ENCODE measurements at places on chromosomes 3 and 15.

DNA sequence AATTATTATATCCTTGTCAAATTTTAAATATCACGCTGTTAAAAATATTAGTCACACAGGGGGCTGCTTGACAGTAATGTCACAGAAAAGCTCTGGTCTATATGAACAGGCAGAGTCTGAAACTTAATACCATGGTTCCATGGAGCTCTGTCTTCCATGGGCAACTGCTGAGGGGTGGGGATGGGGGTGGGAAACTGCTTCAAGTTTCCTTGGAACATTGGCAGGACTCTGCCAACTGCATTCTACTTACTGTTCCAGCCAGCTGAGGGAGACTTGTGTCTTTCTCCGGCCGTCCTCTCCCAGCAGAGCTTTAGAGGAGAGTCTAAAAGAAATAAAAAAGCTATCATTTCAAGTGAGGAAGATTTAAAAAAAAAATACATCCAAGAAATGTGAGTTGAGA lies 348.7 kb downstream of the ZIC1 start:
- DNase-seq = no peak

DNA sequence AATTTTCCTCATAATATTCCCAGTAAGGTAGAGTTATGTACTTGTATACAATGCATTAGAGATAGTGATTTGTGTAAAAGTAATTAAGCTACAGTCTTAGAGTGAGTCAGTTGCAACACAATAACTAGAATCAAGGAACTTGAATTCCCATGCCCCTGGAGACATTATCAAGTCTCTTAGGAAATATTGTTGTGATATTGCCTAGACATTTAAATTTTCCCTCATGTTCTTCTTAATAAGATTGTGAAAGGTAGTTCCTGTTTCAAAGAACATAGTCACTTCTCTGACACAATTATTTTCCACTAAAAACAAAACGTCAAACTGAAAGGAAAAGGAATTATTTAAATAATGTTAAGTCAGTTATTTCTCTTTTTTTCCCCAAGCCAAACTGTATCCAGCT lies 13.0 kb upstream of the ATP1B3 start:
- DNase-seq = no peak

DNA sequence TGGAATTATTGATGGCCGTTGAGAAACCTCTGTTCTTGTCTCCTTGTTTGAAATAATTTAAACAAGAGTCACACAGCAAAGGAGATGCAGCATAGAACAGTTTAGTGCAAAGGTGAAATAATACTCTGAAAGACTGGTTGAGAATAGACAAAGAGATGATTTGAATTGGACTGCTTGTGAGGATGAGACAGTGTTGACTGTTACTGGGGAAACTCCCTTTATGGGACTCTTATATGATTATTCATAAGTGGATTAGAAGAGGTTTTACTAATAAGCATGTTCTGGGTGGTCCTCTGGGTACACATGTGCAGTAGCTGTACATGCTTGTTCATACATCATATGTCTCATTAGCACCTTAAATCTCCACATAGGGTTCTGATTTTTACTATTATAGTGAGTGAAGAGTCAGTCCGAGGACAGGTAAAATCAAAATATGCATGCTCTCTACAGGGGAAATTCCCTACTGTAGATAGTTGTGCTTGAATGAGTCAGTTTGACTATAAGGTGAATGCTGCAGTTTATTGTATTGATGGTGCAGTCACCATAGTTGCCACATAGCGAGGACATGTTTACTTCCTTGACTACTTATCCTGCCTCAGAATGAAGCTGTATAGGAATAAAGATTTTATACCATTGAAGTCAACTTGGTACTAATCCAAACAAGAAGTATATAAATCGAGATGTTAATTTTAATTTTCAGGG lies 498.7 kb downstream of the CNTN6 start:
- no peak for DNase-seq

DNA sequence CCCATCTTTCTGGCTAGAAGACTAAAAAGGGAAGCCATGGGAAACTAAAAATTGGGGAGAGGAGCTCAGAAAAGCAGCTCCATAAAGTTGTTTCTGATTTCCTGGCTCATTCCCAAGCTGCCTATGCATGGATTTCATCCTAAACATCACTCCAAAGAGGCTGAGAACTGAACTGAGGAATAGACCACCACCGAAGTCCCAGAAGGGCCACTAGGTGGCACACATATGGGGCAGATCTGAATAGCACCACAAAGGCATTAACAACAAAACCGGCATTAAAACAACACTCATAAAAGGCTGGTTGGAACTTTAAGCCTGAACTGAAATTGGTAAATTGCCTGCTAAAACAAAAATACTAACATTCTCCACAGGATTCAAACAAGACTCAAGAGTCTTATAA lies 106.3 kb downstream of the PLD1 start:
- DNase-seq = no peak

DNA sequence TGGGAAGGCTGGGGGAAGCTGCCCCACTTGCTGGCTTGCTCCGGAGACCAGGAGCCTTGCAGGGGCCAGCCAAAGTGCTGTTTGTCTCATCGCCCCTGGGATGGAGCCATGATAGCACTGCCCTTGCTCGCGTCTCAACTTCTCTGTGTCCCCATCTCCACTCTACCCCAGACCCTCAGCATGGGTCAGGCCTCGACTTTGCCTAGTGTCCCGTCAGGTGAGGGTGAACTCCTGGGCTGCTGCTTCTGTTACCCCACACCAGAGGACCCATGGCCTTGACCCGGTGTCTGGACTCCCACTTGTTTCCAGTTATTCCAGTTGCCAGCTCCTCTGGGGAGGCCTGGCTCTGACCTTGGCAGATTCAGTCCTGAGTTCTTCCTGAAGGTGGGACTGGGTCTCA lies 36.5 kb upstream of the DUSP7 start:
- no peak for DNase-seq

DNA sequence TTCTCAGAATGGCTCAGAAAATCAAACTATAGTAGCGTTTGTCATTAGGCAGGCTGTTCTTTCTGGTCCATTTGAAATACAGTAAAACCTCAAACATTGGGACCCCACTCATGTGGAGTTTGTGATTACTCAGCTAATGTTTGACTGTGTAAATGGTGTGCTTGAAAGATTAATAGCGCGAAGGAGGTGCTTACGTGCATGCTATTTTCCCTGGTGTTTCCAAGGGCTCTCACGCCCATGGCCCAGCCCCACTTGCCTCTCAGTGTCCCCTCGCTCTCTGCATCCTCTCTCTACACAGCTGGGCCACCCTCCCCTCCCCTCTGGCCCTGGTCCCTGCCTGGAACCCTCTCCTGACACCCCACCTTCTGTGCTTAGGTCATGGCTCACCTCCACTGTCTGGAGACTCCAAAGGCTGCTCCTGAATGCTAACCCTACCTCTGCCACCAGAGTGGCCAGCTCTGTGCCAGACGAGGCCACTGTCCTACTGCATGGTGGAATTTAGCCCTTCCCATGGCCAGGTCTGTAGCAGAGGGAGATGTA lies 194.2 kb downstream of the PLCL2 start:
- no peak for DNase-seq

DNA sequence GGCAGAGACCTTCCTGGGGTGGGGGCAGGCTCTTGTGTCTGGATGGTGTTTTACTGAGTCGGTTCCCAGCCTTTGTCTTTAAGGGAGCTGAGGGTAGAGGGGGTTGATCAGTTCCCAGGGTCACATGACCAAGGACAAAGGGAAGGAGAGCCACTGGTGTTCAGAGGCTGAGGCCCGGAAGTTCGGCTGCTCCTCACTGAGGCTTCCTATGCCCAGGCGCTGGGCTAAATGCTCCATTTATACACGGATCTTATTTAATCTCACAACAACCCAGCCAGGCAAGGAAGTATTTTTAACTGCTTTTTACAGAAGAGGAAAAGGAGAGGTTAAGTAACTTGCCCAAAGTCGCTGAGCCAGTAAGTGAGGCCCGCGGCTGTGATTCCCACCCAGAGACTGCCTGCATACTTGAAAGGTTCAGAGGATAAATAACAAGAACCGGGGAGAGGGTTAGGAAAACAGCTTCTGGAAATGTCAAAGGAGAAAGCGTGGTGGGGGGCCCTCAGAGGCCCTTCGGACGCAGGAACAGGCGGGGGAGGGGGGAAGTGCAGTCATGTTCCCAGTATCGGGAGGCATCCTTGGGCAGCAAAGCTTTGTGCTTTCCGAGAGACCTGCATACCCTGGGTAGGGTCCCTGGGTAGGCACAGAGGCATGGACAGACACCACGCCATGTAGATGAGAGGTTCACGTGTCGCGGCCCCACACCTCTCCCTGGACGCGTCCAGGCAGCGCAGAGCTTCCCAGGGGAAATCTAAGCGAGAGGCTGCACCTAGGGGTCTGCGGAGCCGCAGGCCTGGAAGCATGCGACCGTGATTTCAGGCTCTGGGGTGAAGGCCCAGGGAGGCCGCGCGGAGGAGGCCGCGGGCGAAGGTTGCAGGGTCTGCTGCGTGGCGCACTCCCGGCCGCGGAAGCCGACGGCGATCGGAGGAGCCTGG lies 21.3 kb downstream of the EPHB3 start:
- peak; percentile 43 for DNase-seq

DNA sequence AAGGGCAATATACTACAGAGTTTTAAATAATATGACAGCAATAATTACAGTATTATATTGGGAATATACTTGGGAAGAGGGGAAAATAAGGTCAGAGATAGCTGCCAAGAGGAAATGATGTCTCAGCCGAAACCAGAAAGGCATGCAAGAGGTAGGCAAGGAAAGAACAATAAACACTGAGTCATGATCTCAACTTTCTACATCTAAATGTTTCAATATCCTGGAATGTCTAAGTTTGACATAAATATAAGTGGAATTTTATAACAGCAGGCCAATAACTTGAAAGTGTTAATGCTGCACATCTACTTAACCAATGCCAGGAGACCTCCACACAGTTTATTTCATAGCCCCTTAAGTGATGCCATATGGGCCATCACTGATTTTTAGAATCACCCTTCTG lies 99.8 kb upstream of the CPNE4 start:
- DNase-seq = no peak

DNA sequence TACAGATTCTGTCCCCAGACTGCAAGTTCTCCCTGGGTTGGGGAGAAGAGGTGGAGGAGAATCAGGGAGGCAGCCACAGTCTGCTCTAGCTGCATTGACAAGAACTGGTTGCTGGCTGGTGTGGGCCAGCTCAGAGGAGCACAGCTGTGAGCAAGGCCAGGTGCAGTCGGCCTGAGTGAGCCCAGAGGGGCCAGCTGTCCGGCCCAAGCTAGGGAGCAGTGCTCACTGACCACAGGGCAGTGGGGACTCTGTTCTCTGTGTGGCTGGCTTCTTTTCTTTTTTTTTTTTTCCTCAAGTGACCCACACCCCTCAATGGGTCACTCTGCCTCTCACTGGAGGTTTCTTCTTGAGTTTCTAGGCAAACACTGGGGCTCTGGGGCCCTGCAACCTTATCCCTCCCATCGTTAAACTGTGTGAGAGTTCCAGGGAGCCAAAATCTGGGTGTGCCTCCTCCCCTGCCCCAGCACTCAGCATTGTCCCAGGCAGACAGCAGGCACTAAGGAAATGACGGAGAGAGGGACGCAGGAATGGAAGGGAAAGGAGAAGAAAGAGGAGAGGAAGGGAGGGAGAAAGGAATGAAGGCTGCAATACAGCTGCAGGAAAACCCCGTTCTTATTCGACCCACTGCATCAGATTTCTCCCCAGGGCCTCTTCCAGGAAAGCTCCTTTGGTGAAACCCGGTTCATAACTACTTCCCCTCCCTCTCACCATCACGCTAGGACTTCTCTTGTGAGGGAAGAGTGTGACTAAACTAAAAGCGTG lies 37.7 kb upstream of the HES1 start:
- no peak for DNase-seq
